ENCODE measurements at places on chromosomes 7 and 10.

GRCh38 chr10:22548344-22548743 lies 166.0 kb downstream of the PIP4K2A start:
- H3K36me3 ChIP-seq: peaks cover 60% of the 10 kb centered on the region
- no peak for DNase-seq
- no peak overlapping the region for H3K27ac ChIP-seq
- no peaks in the 10 kb centered on the region for H3K27me3 ChIP-seq

- H3K4me3 ChIP-seq: no peak overlapping the region
- DNase-seq: no peak
- peaks cover 9% of the 10 kb centered on the region for H3K27me3 ChIP-seq
- no peaks in the 10 kb centered on the region for H3K36me3 ChIP-seq
- no peaks in the 10 kb centered on the region for H3K4me1 ChIP-seq
- H3K27ac ChIP-seq: no peak overlapping the region
Observed at GRCh38 chr10:95176101-95176500, 17.9 kb upstream of the ACSM6 start.

- no peaks in the 10 kb centered on the region for H3K4me1 ChIP-seq
- no peak overlapping the region for H3K27ac ChIP-seq
- no peaks in the 10 kb centered on the region for H3K36me3 ChIP-seq
- H3K4me3 ChIP-seq: no peak overlapping the region
- H3K27me3 ChIP-seq: no peaks in the 10 kb centered on the region
Observed at GRCh38 chr7:114653364-114654088, 238.9 kb downstream of the FOXP2 start.

- H3K27me3 ChIP-seq: no peaks in the 10 kb centered on the region
- peak; percentile 27 for DNase-seq
- no peak overlapping the region for H3K4me3 ChIP-seq
- peaks cover 5% of the 10 kb centered on the region for H3K36me3 ChIP-seq
Observed at GRCh38 chr10:63554657-63555056, 33.5 kb downstream of the REEP3 start.

DNA sequence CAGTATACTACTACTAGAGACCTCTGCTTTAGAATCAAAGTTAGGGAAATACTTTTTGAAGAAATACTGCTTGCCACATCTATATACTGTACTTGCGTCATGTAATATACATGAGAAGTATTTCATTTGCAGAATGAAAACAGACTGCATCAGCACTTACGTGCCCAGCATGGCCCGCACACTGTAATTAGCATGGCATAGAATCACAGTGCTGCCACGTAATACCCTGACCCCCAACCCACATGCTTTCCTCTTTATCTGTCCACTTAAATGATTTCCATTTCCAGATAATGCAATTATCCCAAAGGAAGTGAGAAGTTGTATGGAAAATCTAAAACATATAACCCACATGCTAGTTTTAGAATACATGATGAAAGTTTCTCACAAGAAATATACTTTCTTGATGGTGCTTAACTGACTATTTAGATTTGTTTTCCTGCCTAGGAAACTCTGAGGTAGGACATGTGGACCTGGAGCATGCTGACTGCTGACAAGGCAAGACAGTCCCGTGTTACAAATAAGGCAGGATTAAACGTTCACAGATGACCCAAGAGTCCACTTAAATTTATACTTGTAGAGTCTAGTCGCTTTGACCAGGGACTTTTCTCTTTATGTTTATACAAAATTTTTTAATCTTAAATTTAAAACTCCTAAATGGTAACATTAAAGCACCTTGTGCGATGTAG lies 12.6 kb downstream of the USP6NL start:
- H3K4me3 ChIP-seq: no peak overlapping the region
- H3K27ac ChIP-seq: no peak overlapping the region
- peaks cover 5% of the 10 kb centered on the region for H3K4me1 ChIP-seq
- H3K27me3 ChIP-seq: peaks cover 10% of the 10 kb centered on the region
- no peaks in the 10 kb centered on the region for H3K36me3 ChIP-seq

DNA sequence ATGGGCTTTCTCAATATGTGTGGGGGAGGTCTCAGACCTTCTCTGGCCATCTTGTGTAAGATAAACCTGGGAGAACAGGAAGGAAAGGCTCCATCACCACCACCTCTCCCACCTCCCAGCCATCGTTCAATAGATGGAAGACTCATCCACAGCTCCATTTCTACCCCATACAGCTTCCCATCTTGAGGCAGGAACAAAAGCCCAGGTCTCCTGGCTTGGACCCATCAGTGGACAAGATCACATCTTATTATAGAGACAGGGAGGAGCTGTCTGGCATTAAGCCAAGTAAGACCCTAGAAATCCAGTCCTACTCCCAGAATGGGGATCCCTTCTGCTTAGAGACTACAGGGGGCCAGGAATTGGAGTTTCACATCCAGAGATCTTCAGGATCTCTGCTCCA lies 150.3 kb downstream of the GFRA1 start:
- no peak overlapping the region for H3K27ac ChIP-seq
- H3K4me3 ChIP-seq: no peak overlapping the region
- no peaks in the 10 kb centered on the region for H3K4me1 ChIP-seq

GRCh38 chr7:13880789-13881188 lies 108.7 kb downstream of the ETV1 start:
- DNase-seq: no peak
- no peaks in the 10 kb centered on the region for H3K4me1 ChIP-seq
- no peak overlapping the region for H3K4me3 ChIP-seq
- H3K27ac ChIP-seq: no peak overlapping the region
- H3K27me3 ChIP-seq: no peaks in the 10 kb centered on the region

DNA sequence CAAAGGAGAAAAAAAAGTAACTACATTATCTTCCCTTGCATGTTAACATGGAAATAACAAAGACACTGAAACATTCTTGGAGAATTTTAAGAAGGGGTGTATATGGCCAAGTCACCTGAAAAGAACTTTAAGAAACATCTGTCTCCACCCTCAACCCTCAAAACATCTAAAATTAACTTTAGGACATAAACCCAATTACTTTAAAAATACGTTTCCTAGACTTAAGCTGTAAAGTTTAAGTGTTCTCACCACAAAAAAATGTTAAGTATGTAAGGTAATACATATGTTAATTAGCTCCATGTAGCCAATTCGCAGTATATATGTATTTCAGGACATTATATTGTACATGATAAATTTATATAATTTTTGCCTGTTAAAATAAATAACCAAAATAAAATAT lies 71.1 kb upstream of the GLCCI1 start:
- peaks cover under 1% of the 10 kb centered on the region for H3K4me1 ChIP-seq
- no peak for DNase-seq
- H3K27ac ChIP-seq: no peak overlapping the region
- H3K27me3 ChIP-seq: no peaks in the 10 kb centered on the region
- no peak overlapping the region for H3K4me3 ChIP-seq
- no peaks in the 10 kb centered on the region for H3K36me3 ChIP-seq

DNA sequence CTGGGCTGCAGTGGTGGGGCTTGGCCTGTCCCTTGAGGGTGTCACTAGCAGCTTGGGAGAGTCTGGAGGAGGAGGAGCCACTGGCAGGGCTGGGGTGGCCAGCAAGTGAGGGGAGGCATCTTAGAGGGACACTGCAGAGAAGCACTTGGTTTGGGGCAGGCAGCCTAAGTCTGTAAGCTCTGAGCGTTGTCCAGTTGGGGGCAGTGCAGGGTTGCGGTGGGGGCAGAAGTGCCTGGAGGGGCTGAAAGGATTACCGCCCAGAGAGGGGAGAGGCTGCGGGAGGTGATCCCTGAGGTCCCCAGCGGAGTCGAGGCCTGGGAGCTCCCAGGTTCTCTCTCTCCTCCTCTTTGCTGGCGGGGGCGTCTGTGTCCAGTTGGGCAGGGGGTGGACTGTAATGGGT lies 7.4 kb downstream of the ADCYAP1R1 start:
- peaks cover 1% of the 10 kb centered on the region for H3K27me3 ChIP-seq
- no peak overlapping the region for H3K4me3 ChIP-seq
- no peak for DNase-seq
- no peaks in the 10 kb centered on the region for H3K36me3 ChIP-seq

DNA sequence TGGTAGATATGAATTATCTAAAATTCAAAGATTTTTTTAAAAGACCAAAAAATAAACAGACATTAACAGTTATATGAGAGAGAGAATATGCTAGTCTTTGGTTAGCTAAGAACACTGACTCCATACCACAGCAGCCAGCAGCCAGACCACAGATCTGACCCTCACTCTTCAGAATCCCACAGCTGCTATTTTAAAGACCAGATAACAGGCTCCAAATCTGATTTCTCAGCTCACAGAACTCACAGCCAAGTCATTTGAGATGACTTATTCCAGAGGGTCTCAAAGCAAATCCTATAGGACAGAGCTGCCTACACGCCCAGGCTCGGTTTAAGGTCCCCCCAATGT lies 20.4 kb downstream of the NUDCD3 start:
- H3K4me3 ChIP-seq: no peak overlapping the region
- H3K27me3 ChIP-seq: no peaks in the 10 kb centered on the region
- peaks cover 66% of the 10 kb centered on the region for H3K36me3 ChIP-seq
- no peak for DNase-seq
- no peak overlapping the region for H3K27ac ChIP-seq

- H3K4me3 ChIP-seq: no peak overlapping the region
- peaks cover 89% of the 10 kb centered on the region for H3K27me3 ChIP-seq
- H3K4me1 ChIP-seq: peaks cover 28% of the 10 kb centered on the region
Observed at GRCh38 chr10:101135141-101136006, 4.3 kb downstream of the TLX1 start.

- peaks cover 62% of the 10 kb centered on the region for H3K27me3 ChIP-seq
- DNase-seq: no peak
- H3K4me1 ChIP-seq: peaks cover 1% of the 10 kb centered on the region
- H3K36me3 ChIP-seq: no peaks in the 10 kb centered on the region
- no peak overlapping the region for H3K4me3 ChIP-seq
Observed at GRCh38 chr10:90865401-90865800, 6.4 kb upstream of the RPP30 start.

DNA sequence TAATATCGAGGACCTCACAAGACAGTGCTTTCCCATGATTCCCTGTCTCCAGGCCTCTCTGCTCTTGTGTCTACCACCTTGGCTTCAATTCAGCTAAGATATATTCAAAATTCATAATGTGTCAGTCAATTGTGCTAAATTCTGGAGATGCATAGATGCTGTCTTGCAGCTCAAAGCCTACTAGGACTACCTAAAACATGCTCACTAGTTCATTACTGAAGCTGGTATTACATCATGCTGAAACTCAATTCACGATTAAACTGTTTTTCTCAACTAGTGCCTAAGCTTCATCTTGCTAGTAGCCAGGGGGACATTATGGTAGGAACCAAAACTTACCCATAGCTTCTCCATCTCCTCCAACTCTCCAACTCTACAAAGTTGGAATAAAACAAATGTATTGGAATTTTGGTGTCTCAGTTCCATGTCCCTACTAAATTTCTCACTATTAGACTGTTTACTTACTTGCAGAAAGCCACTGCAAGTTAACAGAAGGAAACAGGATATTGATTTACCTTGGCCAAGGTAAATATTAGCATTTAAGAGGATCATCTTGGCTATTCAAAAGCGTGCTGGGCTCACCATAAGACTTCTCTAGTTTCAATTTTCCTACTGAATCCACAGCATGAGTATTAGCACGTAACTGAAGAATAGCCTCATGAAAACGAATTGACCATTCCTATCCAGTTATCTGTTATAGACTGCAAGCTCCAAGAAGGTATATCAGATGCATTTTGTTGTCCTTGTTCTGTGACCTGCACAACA lies 53.6 kb downstream of the CREB3L2 start:
- H3K4me3 ChIP-seq: no peak overlapping the region
- H3K4me1 ChIP-seq: peaks cover 18% of the 10 kb centered on the region
- peaks cover 5% of the 10 kb centered on the region for H3K36me3 ChIP-seq
- no peaks in the 10 kb centered on the region for H3K27me3 ChIP-seq
- DNase-seq: no peak

- no peak for DNase-seq
- H3K27ac ChIP-seq: no peak overlapping the region
- H3K27me3 ChIP-seq: no peaks in the 10 kb centered on the region
- H3K4me3 ChIP-seq: no peak overlapping the region
Observed at GRCh38 chr7:80703272-80703671, 64.8 kb downstream of the CD36 start.

- no peak for DNase-seq
- H3K4me3 ChIP-seq: no peak overlapping the region
- H3K27me3 ChIP-seq: no peaks in the 10 kb centered on the region
Observed at GRCh38 chr10:54796881-54797280, 4.2 kb downstream of the PCDH15 start.

DNA sequence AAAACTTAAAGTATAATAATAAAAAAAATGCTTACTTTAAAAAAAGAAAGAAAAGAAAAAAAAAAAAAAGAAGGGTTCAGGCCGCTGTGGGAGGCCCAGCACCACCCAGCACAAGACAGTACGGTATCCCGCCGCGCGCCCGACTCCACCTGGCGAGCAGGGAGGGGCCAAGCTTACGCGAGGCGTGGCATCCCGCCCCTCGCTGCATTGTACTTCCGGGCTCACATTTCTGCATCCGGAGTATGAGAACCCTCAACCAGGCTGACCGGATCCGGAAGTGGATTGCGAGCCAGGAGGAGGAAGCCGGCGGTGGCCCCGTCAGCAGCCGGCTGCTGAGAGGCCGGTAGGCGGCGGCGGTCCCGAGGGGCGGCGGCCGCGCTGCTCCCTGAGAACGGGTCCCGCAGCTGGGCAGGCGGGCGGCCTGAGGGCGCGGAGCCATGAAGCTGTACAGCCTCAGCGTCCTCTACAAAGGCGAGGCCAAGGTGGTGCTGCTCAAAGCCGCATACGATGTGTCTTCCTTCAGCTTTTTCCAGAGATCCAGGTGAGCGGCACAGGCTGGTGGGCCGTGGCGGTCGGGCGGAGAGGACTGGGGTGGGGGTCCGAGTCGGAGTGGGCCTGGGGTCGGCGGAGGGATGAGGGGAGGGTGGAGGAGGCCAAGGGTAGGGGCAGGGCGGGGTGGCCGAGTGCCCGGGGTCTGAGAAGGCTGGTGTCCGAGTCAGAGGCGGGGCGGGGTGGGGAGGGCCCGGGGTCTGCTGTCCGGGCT lies at the start of gene YKT6:
Gene YKT6 (plus strand): TSS at position 280 of the 763 bp plus-strand sequence. CDS start 158 bp downstream, at position 438.
- H3K4me3 ChIP-seq: peak within 1 kb of the TSS; percentile 84
- H3K4me1 ChIP-seq: peaks cover 37% of the 10 kb centered on the region
- H3K27me3 ChIP-seq: peaks cover 6% of the 10 kb centered on the region
- DNase-seq: peak; percentile 96
- H3K27ac ChIP-seq: peak within 1 kb of the TSS; percentile 64

- no peaks in the 10 kb centered on the region for H3K36me3 ChIP-seq
- no peaks in the 10 kb centered on the region for H3K27me3 ChIP-seq
- peaks cover 12% of the 10 kb centered on the region for H3K4me1 ChIP-seq
- DNase-seq: no peak
- H3K4me3 ChIP-seq: no peak overlapping the region
Observed at GRCh38 chr10:103713676-103714075, 141.7 kb downstream of the SH3PXD2A start.

GRCh38 chr10:91887272-91888076 lies 21.8 kb downstream of the FGFBP3 start:
- peak overlapping the region; percentile 79 for H3K4me3 ChIP-seq
- H3K27ac ChIP-seq: no peak overlapping the region
- H3K36me3 ChIP-seq: no peaks in the 10 kb centered on the region
- peaks cover 26% of the 10 kb centered on the region for H3K27me3 ChIP-seq
- peaks cover 12% of the 10 kb centered on the region for H3K4me1 ChIP-seq
